ENCODE measurements at places on chromosomes 2 and 18.
A peak's percentile ranks its signal among the peaks of the same experiment; 100 is the strongest.

GRCh38 chr2:24411488-24412151 is 51.3 kb upstream of the ITSN2 start:
- DNase-seq = no peak

GRCh38 chr2:82837588-82838304 is 1621.3 kb downstream of the SUCLG1 start:
- peak; percentile 59 for DNase-seq

DNA sequence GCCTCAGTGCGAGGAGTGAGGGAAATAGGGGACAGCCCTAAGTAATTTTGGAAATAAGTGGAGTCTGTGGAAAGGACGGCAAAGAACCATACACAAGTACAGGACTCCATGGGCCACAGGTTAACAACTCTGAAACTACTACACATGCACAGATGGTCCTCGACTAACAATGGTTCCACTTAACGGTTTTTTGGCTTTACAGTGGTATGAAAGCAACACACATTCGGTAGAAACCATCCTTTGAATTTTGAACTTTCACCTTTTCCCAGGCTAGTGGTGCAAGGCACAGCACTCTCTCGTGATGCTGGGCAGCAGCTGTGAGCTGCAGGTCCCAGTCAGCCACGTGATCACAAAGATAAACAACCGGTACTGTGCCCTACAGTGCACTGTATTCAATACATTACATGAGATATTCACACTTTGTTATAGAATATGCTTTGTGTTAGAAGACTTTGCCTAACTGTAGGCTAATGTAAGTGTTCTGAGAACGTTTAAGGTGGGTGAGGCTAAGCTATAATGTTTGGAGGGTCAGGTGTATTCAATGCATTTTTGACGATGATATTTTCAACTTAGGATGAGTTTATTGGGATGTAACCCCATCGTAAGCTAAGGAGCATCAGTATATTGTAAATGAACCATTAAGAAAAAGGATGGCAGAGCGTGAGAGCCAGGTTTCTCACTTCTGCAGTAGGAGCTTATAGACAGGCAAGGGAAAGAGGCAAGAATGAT is 44.6 kb downstream of the TBC1D8 start:
- DNase-seq = no peak

DNA sequence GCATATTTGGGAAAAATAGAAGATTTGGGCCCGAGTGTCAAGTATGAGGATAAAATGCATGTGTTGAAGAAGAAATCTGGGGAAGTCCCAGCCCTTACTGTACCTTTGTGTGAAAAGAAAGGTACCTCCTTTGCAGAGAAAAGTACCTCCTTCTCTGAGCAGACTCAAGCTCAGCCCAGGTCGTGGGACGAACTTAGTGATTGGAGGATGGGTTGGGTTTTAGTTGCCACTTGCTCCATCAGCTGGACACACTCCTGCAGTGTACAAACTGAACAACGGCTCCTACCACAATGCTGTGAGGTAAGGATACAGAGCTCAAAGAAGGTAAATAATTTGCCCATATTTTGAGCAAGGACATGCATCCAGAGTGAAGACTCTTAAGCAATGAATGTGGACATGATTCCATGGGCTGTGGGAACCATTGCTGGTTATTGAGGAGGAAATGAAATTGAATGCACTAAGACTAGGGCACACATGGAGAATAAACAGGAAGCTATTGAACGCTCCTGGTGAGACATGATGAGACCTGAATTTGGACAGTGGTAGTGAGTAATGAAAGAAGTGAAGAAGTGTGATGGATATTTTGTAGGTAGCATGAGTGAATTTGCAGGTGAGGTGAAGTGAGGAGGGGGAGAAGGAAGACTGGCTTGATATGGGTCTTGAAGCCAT is 49.8 kb upstream of the IL1RL1 start:
- DNase-seq = no peak

- DNase-seq = no peak
Measured at GRCh38 chr2:241893265-241893664, 23.7 kb downstream of the RTP5 start.

GRCh38 chr2:128315122-128315828 is 3.4 kb downstream of the HS6ST1 start:
- DNase-seq = no peak

- no peak for DNase-seq
Measured at GRCh38 chr2:150698016-150698661, 210.7 kb upstream of the RND3 start.

GRCh38 chr18:5198311-5198710 is 1.3 kb upstream of the AKAIN1 start:
- DNase-seq = no peak

- peak; percentile 20 for DNase-seq
Measured at GRCh38 chr2:126736133-126736874, 80.3 kb downstream of the GYPC start.

DNA sequence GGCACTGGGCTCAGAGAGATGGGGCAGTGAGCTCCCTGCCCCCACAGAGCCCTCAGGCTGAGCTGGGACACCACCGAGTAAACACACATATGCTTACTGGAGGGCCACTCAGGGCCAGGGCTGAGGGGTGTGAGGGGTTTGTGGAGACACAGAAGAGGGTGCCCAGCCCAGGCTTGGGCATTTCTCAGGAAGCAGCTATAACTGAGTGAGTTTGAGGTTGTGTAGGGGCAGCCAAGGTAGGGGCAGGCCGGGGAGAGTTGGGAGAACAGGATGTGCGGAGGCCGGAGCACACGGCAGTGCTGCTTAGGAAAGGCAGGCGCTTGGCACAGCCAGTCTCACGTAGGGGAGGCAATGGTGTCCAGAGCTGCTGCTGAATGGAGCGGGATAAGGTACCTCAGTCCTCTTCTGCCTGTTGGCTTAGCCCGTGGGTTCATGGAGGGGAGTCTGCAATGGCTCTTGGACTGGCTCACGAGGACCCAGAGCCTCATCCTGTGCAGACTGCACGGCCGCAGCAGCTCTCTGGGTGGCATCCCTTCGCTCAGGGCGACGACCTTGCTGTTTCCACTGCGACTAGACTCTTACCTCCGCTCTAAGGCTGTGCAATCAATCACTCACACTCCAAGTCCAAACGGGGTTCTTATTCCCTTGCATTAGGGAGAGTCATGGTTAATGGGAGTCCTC is 466.1 kb upstream of the HS6ST1 start:
- DNase-seq = no peak

- no peak for DNase-seq
Measured at GRCh38 chr2:217222309-217222910, 362.5 kb upstream of the TNP1 start.

GRCh38 chr2:204021290-204022081 is 84.9 kb downstream of the ICOS start:
- no peak for DNase-seq

GRCh38 chr2:10717628-10718027 is 3.8 kb upstream of the ATP6V1C2 start:
- peak; percentile 2 for DNase-seq

GRCh38 chr2:109386004-109386695 is 227.6 kb downstream of the SEPTIN10 start:
- no peak for DNase-seq

- DNase-seq = no peak
Measured at GRCh38 chr18:66979009-66979408, 375.1 kb upstream of the CDH19 start.
